H54 (cell line): ENCODE measurements at places on chromosomes 11 and 22.

- DNase-seq: no peak
These were observed 19.6 kb upstream of the PDGFD start for GRCh38 chr11:104183593-104183992.

- DNase-seq: no peak
These were observed 2.2 kb downstream of the APOA1 start for GRCh38 chr11:116835042-116835772.

- no peak for DNase-seq
These were observed 130.0 kb upstream of the BDNF start for GRCh38 chr11:27830206-27830605.

DNA sequence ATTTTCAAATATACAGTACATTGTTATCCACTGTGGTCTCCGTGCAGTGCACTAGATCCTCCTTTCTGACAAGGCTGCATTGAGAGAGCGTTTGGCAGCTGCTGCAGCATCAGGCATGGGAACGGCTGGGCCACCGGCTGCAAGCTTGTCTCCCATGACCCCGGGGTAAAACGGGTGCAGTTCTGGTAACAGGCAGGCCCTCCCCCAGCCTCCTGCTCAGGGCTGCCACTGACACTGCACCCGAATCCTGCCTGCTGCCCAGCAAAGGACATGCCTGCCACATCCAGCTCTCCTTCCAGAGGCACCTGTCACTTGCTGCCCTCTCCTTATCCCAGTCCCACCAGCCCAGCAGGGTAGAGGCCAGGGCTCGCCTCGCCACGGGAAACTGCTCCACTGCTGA lies 124.5 kb upstream of the TMEM45B start:
- DNase-seq: no peak
